AG20443 (cell line): ENCODE measurements at places on chromosomes 11 and 22.
A peak's percentile ranks its signal among the peaks of the same experiment; 100 is the strongest.

DNA sequence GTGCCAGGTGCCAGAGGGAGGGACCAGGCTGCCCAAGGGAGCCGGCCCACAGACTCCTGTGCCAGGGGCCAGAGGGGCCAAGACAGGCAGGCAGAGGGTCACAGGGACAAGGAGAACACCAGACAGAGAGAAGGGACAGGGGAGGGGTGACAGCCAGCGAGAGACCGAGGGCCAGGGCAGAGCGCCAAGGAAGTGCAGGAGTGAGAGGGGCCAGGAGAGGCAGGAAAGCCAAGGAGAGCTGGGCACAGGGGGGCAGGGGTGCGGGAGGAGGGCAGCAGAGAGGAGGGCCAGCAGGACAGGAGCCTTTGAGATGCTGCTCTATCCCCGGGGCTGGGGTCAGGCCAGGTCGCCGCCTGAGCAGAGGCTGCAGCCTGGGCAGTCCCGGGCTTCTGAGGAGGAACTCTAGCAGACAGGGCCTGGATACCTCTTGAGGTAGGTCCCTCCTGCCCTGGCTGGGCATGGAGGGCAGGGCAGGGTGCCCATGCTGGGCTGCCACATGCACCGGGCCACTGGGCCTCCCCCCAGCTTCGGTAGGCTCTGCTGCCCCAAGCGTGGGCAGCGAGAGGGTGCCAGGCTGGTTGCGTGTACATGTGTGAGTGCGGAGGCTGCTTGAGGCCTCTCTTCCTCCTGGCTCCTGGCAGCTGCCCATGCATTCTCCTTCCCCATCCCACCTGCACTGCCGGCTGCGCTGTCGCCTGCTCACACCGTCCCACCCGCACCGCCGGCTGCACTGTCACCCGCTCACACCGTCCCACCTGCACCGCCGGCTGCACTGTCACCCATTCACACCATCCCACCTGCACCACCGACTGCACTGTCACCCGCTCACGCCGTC is 12.2 kb downstream of the LSP1 start:
- DNase-seq = no peak

GRCh38 chr11:111851636-111852035 is 19.7 kb downstream of the ALG9 start:
- peak; percentile 45 for DNase-seq

DNA sequence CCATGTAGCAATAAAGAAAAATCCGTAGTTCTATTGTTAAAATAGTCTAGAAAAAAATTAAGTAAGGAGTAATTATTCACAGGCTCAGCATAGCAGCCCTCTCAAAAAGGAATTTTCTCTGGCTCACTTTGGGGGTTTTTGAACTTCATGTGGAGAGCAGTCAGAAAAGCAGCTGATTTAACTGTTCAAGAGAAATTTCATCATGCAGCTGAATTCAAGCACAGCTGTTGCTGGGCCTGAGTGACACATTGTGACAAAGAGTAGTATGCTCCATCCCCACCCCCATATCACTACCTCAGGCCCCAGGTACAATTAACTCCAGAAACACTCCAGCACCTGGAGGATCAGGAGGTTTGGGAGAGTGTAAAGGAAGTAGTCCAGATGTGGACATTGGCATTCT is 272.1 kb downstream of the FAM76B start:
- peak; percentile 14 for DNase-seq

DNA sequence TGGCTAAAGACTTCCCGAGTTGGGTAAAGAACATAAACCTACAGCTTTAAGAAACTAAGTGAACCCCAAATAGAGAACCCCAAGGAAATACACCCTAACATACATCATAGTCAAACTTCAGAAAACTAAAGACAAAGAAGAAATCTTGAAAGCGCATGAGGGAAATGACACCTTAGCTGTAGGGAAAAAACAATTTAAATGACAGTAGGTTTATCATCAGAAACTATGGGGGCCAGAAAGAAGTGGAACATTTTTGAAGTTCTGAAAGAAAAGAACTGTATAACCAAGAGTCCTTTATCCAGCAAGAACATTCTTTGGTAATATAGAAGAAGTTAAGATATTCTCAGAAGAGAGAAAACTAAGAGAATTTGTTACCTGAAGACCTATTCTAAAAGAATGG is 15.5 kb upstream of the OR2AT4 start:
- no peak for DNase-seq

GRCh38 chr22:22318723-22319465 is 74.3 kb downstream of the VPREB1 start:
- DNase-seq = no peak

DNA sequence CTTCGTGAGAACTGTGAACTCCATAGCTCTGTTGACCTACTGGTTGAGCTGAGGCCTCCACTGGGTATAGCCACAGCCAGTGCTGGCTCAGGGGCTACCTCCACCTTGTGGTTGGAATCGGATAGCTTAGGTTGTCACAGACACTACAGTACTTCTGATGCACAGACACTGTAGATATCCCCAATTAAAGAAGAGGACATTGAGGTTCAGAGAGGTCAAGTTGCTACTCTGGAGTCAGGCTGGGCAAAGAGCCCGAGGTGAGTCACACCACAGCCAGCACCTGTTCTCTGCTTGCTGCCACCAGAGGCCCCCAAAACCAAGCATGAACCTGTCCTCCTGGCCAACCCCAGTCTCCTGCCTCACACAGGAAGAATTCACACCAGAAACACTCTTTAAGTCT is 5.4 kb downstream of the UFD1 start:
- no peak for DNase-seq

GRCh38 chr11:28089378-28089777 is 18.6 kb downstream of the KIF18A start:
- DNase-seq = no peak
